Psoas muscle (tissue), 8 donors: ENCODE measurements at places on chromosomes 1 and 21.

GRCh38 chr1:102580806-102581205, 527.5 kb downstream of the COL11A1 start:
- no peak for DNase-seq

- DNase-seq, result no peak
Observed at GRCh38 chr1:2974701-2975301, 46.5 kb upstream of the ACTRT2 start.

GRCh38 chr1:22241250-22241649, 98.4 kb upstream of the WNT4 start:
- DNase-seq, result no peak

GRCh38 chr1:22121421-22121911, 21.4 kb downstream of the WNT4 start:
- no peak for DNase-seq

DNA sequence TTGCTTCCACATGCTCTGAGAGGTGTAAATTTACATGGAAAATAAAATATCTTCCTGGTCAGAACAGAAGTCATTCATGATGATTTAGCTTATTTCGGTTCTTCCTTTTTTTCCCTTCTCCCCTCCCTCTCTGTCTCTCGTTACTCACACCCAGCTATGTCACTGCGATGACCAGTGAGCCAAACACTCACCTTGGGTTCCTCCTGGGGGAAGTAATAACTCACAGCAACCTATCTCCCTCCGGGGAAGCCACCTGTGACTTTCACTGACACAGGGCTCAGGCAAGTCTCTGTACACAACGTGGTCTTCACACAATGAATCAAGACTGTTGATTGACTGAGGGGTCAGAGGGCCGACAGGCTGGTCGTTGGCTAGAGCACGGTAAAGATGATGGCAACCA, 135.3 kb upstream of the VANGL1 start:
- DNase-seq, result no peak

DNA sequence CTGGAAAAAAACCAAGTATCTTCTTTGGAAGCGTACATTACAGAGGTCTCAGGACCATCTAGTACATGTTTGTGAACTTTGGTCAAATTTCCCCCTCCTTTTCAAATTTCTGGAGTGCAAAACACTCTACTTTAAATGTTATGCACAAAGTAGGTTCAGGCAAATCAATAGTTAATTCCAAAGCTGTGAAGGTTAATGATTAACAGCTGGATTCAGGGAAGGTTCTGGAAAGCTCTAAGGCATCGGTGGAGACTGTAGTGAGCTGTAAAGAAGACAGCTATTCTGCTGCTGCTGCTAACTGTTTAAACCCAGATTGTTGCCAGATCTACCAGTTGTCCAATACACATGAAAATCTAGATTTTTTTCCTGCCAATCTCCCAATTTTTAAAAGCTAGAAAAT, 70.9 kb downstream of the ELAVL4 start:
- no peak for DNase-seq

- no peak for DNase-seq
Observed at GRCh38 chr1:48309564-48310082, 87.1 kb downstream of the SLC5A9 start.

DNA sequence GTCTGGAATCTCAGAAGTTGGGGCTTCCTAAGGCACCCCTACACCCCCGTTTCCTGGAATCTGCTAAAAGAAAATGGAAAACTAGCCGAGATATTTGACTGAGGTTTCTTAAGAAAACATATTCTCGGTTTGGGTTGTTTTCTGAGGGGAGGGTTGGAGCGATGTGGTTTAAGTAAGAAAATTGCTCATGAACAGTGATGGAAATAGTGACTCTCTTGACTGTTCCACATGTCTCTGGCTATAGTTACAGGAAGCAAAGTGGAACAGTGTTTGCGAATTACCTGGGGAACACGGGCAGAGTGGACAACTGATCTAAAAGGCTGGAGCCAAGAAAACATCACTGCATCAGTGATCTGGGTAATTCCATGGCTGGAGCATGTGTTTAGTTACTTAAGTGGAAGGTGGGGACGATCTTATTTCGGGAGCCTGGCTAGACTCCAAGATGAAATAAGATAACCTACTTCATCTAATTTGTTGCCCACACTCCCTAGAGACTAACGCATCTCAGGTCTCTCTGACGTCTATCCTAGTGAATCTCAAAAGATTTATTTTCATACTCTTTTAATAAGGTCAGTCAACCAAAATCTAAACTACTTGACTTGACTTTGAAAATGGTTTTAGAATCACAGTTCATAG, 92.4 kb downstream of the KCNJ15 start:
- DNase-seq, result no peak

GRCh38 chr1:219550201-219550600, 62.7 kb downstream of the ZC3H11B start:
- no peak for DNase-seq

GRCh38 chr1:20255666-20256065, 35.0 kb upstream of the VWA5B1 start:
- DNase-seq, result no peak

GRCh38 chr21:18776936-18777335, 373.4 kb upstream of the TMPRSS15 start:
- DNase-seq, result no peak

- DNase-seq, result peak; percentile 44
Observed at GRCh38 chr1:173190101-173190936, 16.8 kb downstream of the TNFSF4 start.

DNA sequence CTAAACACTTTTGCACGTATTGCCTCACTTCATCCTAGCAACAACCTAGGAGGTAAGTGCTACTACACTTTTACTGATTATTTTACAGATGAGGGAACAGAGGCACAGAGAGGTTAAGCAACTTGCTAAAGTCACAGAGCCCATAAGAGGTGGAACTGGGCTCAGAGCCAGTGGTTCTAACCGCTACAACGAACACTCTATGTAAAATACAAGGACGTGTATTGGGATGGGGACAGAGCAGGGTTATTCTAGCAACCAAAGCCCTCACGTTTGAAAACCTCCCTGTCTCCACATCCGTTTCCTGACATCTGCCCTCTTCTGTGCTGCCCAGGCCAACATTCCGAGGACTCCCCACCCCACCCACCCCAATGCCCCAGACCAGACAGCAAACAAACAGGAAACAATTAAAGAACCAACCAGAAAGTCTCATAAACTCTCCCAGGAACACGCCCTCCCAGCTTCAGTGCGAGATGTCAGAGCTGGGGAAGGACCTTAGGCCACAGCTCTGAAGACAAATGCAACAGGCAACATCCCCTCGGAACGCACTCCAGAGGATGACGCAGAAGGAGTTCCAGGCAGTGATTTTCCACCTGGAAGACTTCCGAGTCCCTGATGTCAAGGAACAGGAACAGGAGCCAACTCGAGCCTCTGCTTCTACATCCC, 41.1 kb downstream of the GLIS1 start:
- no peak for DNase-seq

DNA sequence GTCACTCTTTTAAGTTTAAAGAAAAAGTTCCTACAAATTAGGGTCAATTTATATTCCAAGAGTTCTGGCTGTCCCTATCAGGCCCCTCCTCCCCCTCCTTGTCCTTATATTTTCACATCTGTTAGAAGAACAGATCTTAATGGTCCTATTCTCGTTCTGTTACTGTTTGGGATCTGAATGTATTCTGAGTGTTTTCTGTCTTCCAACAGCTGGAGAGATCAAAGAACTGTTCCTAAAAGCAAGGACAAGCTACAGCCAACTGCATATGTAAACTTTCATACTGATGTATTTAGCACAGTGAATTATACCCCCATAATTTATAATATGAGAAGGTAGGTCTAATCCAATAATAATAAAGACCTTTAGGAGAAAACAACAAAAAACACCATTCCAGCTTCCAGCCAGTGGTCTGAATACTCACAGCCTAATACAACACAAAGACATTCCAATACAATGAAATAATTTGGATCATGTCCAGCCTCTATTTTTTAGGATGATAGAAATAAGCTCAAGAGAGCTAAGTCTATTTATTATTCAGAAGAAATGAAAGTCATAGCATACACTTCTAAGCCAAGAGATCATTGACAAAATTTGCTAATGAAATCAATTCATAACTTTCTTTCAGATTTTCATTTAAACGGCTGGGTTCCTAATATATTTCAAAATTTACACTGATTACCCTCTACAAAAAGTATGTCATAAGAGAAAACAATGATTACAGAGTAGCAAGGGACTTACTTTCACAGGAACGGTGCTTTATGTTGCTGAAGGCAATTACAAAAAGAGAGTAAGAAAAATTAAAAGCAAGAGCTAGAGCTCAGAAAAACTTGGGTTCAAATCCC, 25.3 kb downstream of the WLS start:
- no peak for DNase-seq

GRCh38 chr1:230108580-230108979, 41.5 kb downstream of the GALNT2 start:
- no peak for DNase-seq

- no peak for DNase-seq
Observed at GRCh38 chr1:116704278-116704677, 36.7 kb upstream of the IGSF3 start.

DNA sequence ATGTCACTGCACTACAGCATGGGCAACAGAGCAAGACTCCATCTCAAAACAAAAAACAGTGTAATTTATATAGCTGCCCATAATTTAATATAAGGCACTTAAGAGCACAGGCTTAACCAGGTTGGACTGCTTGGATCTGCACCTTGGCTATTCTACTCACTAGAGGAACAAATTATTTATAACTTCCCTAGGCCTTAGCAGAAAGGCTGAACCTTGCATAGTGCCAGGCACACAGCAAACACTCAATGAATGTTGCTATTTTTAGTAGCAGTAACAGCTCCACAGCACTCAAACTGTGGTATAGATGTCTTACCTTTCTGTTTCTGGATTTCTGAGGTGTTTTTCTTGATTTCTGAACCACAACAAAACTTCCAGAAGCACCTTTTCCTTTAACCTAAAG, 19.8 kb downstream of the HP1BP3 start:
- DNase-seq, result no peak

DNA sequence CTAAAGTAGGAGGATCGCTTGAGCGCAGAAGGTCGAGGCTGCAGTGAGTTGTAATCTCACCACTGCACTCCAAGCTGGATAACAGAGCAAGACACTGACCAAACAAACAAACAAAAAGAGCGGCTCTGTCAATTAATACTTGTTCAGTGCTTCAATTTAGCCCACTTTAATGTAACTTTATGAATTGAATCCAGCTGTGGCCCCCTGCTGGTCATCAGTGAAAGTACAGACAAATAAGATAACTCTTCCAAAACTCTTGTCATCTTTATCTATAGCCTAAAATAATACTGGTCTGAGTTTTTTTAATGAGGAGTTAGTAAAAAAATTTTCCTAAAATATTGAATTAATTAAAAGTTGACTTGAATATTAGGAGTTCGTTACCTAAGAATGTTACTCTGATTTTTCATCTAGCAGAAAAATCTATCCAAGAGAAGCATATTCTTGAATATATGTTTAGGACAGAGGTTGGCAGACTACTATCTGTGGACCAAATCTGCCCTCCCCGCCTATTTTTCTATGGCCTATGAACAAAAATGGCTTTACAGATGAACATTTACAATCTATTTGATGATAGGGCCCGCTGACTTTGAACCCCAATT, 26.1 kb downstream of the ATP5PF start:
- no peak for DNase-seq

- no peak for DNase-seq
Observed at GRCh38 chr1:25858494-25858893, 763 bp downstream of the AUNIP start.

DNA sequence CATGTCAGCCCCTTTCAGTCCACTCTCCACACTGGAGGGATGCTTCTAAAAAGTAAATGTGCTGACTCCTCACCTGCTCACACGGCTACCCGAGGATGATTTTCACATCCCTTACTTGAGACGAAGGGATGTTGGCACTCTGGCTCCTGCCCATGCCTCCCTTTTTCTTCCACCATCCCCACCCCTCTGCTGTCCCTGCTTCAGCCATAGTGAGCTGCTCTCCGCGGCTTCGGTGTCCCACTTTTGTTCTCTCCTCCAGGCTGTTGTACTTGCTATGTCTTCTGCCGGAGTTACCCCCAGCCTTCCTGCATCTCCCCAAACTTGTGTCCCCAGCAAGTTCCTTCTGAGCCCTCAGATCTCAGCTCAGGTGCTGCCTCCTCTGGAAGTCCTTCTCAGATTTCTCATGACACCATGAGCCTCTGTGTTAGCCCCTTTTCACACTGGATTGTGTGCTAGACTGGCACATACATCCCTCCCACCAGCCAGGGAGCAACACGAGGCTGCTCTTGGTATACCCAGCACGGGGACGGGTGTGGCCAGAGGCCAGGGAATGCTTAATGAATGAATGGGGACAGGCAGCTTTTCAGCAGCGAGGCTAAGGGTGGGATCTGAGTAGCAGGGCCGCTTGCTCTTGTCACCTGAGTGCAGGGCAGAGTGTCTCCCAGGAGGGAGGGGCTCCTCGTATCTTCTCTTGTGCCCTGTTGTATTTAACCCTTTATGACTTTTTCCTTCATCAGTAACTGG, 1.3 kb downstream of the ACOT11 start:
- DNase-seq, result no peak

GRCh38 chr1:222592171-222592570, 2.4 kb upstream of the TAF1A start:
- DNase-seq, result no peak

DNA sequence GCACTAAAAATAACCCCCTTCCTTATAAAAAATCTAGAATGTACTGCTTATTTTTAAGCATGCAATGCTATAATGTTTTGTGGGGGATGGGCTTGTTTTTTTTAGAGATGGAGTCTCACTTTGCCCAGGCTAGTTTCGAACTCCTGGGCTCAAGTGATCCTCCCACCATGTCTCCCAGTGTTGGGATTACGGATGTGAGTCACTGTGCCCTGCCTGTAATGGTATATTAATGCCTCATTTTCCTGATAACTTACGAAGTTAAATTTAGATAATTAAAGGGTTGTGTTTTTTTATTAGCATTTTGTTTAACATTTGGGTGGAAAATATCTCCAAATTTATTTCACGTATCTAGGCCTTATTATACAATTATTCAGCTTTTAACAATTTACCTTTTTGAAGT, 6.5 kb downstream of the RNF11 start:
- no peak for DNase-seq

DNA sequence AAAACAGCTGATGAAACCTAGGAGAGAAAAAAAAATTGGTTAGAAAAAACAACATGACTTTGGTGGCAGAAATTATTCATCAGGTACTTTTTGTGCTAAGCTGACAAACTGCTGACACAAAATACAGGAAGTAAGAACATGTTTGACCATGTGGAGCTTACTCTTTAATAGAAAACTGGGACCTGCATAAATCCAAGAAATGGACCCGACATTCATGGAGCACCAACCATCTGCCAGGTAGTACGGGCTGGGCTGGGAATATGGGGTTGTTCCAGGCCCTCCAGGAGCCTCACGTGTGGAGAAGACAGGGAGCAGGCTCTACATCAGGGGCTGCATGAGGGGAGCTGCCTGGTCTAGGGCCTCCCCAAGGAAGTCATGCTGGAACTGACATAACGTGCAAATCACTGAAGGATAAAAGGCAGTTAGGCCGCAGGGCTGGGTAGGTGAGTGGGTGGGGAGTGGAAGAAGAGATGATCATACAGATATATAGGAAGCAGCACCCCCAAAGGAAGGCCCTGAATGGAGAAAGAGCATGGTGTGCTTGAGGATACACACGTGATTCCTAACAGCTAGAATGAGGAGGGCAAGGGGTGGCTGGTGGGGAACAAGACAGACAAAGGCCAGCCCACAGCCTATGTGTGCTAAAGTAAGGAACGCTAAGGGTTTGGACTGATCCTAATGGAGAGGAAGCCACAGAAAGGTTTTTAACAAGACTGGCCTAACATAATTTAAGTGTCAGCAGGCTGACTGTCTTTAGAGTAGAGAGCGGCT, 26.1 kb downstream of the CD58 start:
- DNase-seq, result no peak
